ENCODE measurements at places on chromosomes 3 and 15. TPM values are rescaled to one million over a fixed set of nuclear protein-coding genes. Genes with fewer than 3 reads are reported as not detected.
A peak's percentile ranks its signal among the peaks of the same experiment; 100 is the strongest.

Gene SNTN
- not detected for total RNA-seq

DNA sequence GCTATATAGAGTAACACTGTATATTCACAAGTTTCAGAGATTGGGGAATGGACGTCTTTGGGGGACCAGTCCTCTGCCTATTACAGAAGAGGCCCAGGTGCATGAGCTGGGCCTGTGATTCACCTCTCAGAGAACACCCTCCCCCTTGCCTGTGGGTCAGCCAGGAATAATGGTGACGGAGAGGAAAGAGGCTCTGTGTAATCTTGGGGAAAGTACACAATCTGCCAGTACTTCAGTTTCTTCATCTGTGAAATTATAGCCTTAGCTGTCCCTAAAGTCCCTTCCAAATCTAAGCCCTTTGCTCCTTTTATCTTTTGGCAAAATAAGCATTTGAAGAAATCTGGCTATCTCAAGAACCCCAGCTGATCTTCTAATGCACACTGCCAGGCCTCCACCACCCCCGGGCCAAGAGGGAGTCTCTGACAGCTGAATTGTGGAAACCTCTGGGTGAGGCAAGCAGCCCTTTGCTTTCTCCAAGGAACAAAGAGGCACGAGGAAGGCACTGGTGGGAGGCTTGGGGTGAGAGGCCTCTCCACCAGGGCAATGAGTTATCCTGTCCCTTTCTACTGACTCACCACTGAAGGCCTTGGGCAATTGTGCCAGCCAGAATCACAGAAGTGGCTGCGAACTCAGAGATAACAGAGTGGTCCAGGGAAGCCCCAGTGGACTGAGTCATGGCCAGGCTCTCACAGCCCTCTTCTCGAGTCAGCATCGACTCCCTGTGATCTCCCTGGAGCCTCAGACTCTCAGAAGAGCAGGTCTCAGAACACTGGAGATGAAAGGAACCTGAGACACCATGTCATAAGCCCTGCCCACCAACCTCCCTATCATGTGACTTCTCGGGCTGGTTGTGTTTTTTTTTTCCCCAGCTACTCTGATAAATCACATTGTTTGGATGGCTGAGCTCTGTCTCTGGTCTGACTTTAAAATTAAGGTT is 31.8 kb downstream of the CCNL1 start:
- DNase-seq = peak; percentile 58

DNA sequence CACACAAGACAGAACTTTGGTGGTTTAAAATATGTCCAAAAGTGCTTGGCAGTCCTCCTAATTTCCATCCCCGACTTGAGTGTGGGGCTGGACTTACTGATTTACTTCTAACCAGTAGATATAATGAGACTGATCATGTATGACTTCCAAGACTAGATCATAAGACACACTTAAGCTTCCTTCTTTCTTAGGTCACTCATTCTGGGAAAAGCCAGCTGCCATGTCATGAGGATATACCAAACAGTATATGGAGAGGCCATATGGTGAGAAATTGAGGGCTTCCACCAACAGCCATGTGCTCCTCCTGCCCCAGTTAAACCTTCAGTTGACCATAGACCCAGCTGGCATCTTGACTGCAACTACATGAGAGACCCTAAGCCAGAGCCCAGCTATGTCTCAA is 282.8 kb upstream of the PROK2 start:
- no peak for DNase-seq

GRCh38 chr15:53128652-53129051 is 338.5 kb upstream of the ONECUT1 start:
- no peak for DNase-seq

- DNase-seq = peak; percentile 8
Observed at GRCh38 chr3:195150181-195151118, 120.5 kb downstream of the XXYLT1 start.
